ENCODE measurements at places on chromosomes 7 and 10.

GRCh38 chr7:1915956-1916600 is 246.0 kb downstream of the ELFN1 start:
- no peak for DNase-seq

GRCh38 chr7:8908889-8909288 is 475.5 kb downstream of the NXPH1 start:
- DNase-seq: no peak

- DNase-seq: no peak
Observed at GRCh38 chr10:60646966-60647796, 131.1 kb upstream of the CDK1 start.

DNA sequence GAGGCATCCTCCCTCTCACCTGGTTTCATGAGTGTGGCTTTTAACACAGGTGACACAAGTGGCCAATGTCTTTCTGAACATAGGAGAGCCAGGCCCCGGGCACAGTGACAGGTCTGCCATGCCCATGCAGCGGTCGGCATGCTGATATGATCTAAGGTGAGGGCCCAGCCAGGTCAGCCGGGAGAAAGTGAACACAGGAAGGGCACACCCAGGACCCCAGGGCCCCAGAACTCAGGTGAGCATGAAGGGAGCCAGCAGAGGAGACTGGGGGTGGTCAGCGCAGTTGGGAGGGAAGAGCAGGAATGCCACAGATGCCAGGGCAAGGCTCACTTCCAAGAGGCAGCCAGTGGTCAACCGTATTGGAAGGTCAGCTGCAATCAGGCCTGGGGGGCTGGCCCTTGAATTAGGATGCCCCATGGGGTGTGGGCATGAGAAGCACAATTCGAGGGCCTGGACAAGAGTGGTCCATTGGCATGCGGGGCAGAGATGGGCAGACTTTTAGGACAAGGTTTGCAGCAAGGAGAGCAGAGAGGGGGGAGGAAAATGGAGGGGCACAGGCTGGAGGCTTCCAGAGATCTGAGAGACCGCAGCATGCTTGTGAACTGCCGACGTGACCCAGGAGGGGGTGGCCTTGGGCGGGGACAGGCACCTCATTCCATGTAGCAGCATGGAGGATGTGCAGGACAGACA is 3.9 kb upstream of the INPP5A start:
- no peak for DNase-seq

DNA sequence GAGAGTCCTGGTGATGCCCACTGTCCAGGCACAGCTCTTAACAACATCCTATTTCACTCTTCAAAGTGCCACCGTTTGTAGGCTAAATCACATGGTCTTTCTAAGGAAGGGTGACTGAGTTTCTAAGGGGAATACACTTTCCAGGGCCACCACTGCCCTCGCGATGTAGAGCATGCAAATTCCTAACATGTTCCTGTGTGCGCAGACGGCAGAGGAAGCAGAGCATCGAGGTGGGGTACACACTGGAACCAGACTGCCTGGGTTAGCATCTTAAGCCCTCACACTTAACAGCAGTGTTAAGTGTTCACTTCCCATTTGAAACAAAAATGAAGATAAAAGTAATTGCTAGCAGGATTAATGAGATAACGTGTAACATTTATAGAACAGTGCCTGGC is 3.0 kb downstream of the VOPP1 start:
- DNase-seq: no peak

DNA sequence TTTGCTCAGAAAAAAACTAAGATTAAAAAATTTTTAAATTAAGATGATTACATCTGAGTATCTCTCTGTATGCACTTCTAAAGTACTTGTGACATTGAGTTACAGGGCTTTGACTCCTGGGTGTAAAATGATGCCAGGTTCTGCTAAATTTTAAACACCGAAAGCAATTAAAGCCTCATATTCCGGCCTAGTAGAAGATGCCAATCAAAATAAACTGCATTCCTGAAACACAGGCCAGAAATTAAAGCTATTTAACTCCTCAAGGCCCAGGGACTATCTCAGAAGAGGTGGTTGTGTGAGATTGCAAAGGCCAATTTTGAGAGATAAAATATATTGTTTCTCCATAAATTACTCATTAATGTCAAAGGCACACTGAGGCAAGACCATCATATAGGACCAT is 388.3 kb downstream of the KIF20B start:
- no peak for DNase-seq

GRCh38 chr10:124827474-124827873 is 25.9 kb downstream of the ABRAXAS2 start:
- no peak for DNase-seq

- DNase-seq: no peak
Observed at GRCh38 chr10:52194716-52195115, 119.4 kb upstream of the DKK1 start.

GRCh38 chr7:69318794-69319193 is 279.5 kb upstream of the AUTS2 start:
- DNase-seq: no peak

GRCh38 chr7:130458257-130458656 is 17.4 kb upstream of the CEP41 start:
- DNase-seq: no peak

DNA sequence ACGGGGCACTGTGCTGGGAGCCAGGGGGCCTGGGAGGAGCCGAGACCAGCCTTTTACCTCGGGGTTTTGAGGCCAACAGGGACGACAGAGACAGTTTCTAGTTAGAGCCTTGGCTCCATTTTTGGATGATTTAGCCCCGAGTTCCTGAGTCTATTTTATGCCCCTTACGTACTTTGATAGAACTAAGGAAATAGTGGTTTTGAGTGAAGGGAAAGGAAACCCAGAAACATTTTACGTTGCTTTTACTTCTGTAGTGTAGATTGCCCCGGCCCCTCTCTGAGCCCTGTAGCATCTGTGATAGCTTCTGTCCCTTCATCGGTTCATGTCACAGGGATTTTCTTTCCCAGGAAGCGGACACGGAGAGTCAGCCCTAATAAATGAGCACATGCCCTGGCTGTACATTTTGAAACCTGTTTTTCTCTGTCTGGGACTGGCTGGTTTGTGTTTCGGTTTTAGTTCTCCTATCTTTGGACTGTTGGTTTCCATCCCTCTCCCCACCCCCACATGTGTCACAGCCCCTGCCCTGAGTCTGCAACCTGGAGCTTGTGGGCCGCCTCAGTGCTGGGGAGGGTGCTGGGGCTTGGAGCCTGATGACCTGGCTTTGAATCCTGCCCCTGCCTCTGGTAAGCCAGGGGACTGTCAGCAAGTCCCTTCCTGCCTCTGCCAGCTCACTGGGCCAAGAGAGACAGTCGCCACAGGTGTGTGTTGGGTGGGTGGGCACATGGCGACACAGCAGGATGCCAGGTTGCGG is 6.9 kb upstream of the ORAI2 start:
- DNase-seq: peak; percentile 17

DNA sequence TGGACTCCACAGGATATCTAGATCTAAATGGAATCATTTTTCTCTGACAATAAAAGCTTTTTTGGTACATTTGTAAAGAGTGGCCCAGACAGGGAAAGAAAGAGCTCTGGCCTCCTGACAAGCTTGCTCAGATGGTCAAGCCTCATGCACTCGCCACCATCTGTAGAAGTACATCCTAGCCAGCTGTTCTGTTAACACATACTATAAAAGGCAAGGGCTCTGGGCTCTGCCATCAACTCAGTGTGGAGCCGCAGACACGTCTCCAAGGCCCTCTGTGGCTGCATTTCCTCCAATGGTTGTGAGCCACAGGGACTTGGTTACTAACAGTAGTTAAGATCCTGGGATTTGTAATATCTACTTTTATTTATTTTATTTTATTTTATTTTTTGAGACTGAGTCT is 70.8 kb upstream of the KDM7A start:
- no peak for DNase-seq

DNA sequence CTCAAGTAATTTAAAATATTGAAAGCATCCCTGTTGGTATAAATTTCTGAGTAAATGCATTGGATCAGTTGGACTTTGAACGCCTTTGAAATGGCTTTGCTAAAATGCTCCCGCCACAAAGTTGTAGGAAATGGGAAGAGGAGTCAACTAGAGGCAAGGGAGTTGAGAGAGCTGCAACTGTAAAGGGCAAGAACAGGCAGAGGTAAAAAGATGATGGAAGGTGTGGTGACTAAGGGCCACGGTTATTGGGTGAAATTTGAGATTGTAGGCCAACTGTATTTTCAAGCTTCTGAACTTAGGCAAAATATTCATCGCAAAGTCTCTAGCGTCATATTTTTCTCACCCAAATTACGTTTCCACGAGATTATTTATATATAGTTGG is 595 bp upstream of the SUMF2 start:
- DNase-seq: no peak

- DNase-seq: no peak
Observed at GRCh38 chr7:116339564-116339963, 129.2 kb downstream of the TES start.

GRCh38 chr10:29392376-29393021 is 103.6 kb downstream of the LYZL1 start:
- DNase-seq: no peak

GRCh38 chr10:62618576-62619412 is 185.7 kb upstream of the ADO start:
- DNase-seq: no peak

GRCh38 chr10:82811621-82812020 is 936.6 kb downstream of the NRG3 start:
- no peak for DNase-seq

DNA sequence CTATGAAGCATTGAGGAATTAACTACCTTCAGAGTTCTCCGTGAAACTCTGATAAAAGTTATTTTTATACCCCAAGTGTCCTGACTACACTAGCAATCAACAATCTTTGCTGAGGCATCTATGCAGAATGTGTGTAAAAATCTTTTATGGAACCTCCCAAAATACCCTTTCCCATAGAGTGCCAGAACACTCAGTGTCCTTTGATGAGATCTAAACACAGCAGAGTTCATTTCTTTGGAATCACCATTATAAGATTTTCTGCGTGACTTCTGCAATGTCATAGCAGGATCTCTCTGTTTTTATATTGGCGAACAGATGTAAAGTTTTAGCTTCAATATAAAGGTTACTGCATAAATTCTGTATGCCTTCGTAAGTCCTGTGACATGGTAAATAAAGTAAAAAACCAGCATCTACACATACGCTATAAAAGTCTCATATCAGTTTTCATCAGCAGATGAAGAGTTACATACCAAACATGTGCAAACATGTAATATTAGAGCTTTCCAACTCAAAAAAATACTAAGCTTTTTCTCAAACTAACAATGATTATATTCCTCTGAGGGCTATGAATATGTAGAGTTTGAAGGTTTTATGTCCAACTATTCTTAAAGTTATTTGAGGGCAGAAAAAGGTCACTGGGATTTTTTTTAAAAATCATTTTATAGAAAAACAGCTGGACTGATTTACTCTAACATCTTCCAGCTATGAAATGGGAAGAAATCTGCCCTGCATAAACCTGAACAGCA is 67.2 kb downstream of the SKIDA1 start:
- no peak for DNase-seq

- DNase-seq: no peak
Observed at GRCh38 chr10:11205030-11205772, 187.5 kb downstream of the CELF2 start.

GRCh38 chr7:108810756-108811385 is 241.2 kb downstream of the DNAJB9 start:
- no peak for DNase-seq

GRCh38 chr7:115232041-115232440 is 310.1 kb downstream of the MDFIC start:
- no peak for DNase-seq

DNA sequence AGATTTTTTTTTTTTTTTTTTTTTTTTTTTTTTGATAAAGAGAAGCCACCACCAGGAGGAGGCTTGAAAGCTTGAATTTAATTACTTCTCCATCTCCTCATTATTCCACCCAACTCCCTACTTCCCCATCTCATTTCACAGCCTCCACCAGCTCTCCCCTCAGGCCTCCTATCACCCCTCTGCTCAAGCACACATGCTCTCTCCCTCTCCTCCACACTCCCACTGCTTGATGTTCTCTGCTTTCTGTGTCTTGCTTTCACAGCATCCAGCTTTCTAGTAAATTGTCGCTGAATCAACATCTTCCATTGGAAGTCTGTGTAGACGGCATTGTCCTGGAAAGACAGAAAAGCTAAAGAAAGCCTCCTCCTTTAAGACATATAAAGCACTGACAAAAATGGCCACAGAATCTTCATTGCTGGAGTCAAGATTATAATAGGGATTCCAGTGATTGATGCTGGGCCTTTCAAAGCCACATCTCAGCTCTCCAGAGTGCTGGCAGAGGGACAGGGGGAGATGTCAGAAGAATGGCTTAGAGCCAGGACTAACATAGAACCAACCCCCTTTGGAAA is 58.3 kb downstream of the DOCK4 start:
- DNase-seq: no peak
